ENCODE measurements at places on chromosomes 6 and 20. TPM values are rescaled to one million over a fixed set of nuclear protein-coding genes. Genes with fewer than 3 reads are reported as not detected.
A peak's percentile ranks its signal among the peaks of the same experiment; 100 is the strongest.

GRCh38 chr20:568097-568652, 24.6 kb upstream of the CSNK2A1 start:
- H3K27me3 ChIP-seq: peaks cover 22% of the 10 kb centered on the region
- no peak overlapping the region for H3K4me3 ChIP-seq
- DNase-seq: no peak
- H3K36me3 ChIP-seq: no peaks in the 10 kb centered on the region
- peaks cover 5% of the 10 kb centered on the region for H3K4me1 ChIP-seq
- H3K27ac ChIP-seq: no peak overlapping the region

GRCh38 chr6:166786704-166787293, 159.7 kb upstream of the RPS6KA2 start:
- no peak overlapping the region for H3K4me3 ChIP-seq
- H3K36me3 ChIP-seq: no peaks in the 10 kb centered on the region
- DNase-seq: peak; percentile 71
- no peaks in the 10 kb centered on the region for H3K4me1 ChIP-seq

Gene MAFB
- polyA plus RNA-seq: 10.7 TPM

Gene TNNC2
- 2.6 TPM for polyA plus RNA-seq

GRCh38 chr20:46647469-46647868, 3.8 kb downstream of the SLC13A3 start:
- peaks cover 5% of the 10 kb centered on the region for H3K27me3 ChIP-seq
- H3K27ac ChIP-seq: no peak overlapping the region
- no peak for DNase-seq

Gene RIN2
- 14.3 TPM for polyA plus RNA-seq

DNA sequence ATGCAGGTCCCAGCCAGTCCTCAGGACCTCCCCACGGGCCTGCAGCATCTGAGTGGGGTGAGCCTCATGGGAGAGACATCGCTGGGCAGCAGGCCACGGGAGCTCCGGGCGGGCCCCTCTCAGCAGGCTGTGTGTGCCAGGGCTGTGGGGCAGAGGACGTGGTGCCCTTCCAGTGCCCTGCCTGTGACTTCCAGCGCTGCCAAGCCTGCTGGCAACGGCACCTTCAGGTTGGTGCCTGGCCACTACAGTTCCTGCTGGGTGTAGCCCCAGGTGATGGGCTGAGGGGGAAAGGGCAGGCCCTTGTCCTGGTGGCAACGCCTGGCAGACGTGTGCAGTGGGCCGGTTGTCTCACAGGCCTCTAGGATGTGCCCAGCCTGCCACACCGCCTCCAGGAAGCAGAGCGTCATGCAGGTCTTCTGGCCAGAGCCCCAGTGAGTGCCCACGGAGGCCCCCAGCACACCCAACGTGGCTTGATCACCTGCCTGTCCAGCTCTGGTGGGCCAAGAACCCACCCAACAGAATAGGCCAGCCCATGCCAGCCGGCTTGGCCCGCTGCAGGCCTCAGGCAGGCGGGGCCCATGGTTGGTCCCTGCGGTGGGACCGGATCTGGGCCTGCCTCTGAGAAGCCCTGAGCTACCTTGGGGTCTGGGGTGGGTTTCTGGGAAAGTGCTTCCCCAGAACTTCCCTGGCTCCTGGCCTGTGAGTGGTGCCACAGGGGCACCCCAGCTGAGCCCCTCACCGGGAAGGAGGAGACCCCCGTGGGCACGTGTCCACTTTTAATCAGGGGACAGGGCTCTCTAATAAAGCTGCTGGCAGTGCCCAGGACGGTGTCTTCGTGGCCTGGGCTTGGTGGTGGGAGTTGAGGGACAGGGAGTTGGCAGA, 787 bp upstream of the TNFRSF6B start:
- no peaks in the 10 kb centered on the region for H3K27me3 ChIP-seq
- peaks cover 62% of the 10 kb centered on the region for H3K36me3 ChIP-seq

- no peaks in the 10 kb centered on the region for H3K4me1 ChIP-seq
- DNase-seq: peak; percentile 4
- H3K36me3 ChIP-seq: no peaks in the 10 kb centered on the region
Observed at GRCh38 chr20:54173653-54174456, at the start of gene CYP24A1. TSS of gene CYP24A1 (minus strand) at chr20:54173986. CDS start at chr20:54173579, 407 bp downstream.
